Stimulated activated CD4-positive, alpha-beta T cell treated with anti-CD3 and anti-CD28 coated beads, TNF-alpha, amount 100 ng/mL, for 4 hours (primary cell): ENCODE measurements at places on chromosomes 1 and 21.

GRCh38 chr1:18795002-18795689 is 64.3 kb downstream of the TAS1R2 start:
- DNase-seq, result no peak

DNA sequence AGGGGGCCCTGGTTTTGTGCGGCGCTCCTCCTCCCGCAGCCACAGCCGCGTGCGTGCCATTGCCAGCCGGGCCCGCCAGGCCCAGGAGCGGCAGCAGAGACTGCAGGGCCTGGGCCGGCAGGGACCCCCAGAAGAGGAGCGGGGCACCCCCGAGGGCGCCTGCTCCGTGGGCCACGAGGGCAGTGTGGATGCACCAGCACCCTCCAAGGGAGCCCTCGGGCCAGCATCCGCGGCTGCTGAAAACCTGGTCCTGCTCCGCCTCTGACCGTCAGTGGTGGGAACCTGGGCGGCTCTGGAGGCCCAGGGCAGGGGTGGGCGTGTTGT is 21.5 kb downstream of the PANK4 start:
- DNase-seq, result no peak

DNA sequence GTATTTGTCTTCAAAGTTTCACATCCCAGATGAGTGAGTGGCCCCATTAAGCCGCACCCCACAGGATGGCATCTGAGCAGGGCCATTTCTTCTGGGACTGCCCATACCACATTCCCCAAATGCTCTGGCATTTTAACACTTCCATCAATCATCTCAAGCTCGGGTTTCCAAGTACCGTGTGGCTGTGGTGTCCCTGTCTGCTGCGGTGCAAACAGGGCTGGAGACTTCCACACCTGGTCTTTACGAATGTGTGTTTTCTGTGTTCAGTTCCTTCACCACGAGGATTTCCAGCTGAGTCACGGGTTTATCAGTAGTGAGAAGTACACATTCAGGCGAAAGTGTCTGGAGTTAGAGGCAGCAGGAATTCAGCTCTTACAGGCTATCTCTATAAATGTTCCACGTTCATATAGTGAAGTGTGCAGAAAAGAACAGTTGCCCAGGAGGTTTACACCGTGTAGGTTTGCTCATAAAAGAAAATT is 195.2 kb downstream of the RHOU start:
- no peak for DNase-seq

DNA sequence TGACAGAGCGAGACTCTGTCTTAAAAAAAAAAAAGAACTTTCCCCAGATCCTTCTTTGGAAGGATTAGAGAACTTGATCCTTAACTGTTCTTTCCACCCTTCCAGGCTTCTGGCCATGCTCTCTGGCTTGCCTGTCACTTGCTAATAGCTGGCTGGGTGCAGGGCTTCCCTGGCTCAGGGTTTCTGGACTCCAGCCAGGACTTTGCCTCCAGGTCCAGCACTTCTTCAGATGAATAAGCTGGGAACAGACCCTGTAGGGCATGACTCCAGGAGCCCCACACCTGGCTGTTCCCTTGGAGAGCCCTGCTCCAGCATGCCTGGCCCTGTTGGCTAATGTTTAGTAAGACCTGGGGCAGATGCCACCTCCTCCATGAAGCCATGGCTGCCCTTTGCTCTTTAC is 3.3 kb upstream of the NT5C1A start:
- no peak for DNase-seq

DNA sequence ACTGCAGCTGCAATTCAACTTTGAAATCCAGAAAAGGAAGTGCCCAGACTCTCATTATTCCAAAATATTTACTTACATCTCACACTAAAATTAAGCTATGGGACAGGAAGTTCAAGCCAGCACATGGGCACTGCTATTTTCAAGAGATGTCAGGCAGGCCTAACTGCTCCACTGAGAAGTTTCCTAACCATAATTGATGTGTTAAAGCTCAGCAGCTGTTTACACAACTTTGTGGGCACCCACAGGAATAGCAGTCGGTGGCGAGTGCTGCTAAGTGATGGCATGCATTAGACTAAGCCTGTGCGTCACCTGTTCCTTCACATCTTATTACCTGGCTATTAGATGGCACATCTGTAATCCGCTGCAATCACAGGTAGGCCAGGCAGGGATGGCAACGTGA is 303.3 kb upstream of the DAB1 start:
- no peak for DNase-seq

GRCh38 chr1:179871940-179872339 is 5.7 kb downstream of the TOR1AIP2 start:
- DNase-seq, result no peak

DNA sequence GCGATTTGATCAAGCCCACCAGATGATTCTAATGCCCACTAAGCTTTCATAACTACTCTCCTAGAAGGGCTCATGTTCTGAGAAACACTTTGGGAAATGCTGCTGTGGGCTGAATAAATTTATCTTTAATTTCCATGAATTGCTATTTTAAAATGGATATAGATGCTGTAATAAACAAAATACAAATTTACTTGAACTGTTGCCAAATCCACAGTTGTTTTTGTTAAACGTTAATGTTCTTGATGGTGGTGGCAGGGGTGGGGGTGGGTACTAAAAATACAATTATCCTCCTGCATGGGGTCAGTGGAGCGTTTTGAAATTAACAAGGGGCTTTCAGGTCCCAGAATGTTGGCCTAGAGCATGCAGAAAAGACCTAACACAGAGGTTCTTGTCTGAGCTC is 244.7 kb upstream of the POU3F1 start:
- no peak for DNase-seq
